Renal cortex interstitium (tissue), 15 donors: ENCODE measurements at places on chromosomes 3 and 15.
A peak's percentile ranks its signal among the peaks of the same experiment; 100 is the strongest.

DNA sequence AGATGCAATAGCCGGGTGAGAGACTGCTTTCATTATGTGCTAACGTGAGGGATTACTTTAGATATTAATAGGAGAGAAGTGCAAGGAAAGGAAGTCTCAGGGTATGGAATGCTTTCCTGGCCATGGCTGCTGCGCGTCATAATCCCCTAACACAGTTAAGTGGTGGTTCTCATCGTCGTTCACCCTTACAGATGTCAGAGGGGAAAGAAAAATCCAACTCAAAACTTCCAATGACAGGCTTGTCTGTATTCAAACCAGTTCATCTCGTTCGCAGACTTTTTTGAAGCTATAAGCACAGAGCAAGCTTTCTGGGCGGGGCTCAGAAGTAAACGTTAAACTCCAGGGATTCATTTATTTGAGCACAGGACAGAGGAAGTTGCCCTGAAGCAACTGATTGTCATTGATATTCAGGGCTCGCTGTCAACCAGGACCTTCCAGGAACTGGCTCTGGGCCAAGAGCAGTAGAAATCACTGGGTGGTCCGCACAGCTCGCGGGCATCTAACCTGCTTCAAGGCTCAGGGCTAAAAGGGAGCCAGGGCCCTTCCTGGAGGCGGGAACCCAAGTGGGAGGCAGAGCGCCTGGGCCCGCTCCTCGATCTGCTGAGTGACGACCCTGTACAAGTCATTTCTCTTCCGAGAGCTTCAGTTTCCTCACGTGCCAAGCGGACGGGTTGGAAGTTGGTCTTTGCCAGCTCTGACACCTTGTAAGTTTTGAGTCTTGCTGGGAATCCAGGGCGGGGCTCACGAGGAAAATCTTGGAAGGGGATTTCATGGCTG is 1.1 kb upstream of the LPP start:
- DNase-seq = no peak

DNA sequence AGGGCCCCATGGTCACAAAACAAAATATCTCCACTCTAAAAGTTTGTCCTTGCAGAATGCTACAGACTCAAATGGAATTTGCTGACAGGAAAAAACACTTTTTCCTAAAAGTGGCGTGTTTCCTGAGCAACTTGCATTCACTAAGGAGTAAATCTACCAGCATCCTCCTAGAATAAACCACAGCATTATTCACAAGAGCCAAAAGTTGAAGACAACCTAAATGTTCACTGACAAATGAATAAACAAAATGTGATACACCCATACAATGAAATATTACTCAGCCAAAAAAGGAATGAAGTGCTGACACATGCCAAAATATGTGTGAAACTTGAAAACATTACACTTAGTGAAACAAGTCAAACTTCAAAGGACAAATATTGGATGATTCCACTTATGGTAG is 28.9 kb downstream of the ITGB5 start:
- no peak for DNase-seq

DNA sequence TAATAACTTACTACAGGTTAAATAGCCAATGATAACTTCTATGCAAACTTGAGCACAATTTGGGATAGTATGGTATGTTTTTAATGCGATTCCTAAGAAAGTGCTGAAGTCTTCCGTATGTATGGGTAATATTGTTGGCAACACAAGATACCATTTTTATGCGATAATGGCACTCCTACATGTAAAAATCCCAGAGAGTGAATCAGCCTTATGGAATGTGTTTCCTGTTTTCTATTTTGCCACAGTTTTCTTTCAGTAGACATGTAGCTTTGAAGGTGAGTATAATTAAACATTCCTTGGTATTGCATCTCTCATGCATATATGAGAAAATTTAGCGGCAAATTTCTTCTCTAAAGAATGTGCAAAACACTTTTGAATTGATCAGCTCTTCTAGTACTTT is 396.8 kb upstream of the AZI2 start:
- DNase-seq = no peak

GRCh38 chr3:53169045-53169831 is 8.2 kb downstream of the PRKCD start:
- no peak for DNase-seq

DNA sequence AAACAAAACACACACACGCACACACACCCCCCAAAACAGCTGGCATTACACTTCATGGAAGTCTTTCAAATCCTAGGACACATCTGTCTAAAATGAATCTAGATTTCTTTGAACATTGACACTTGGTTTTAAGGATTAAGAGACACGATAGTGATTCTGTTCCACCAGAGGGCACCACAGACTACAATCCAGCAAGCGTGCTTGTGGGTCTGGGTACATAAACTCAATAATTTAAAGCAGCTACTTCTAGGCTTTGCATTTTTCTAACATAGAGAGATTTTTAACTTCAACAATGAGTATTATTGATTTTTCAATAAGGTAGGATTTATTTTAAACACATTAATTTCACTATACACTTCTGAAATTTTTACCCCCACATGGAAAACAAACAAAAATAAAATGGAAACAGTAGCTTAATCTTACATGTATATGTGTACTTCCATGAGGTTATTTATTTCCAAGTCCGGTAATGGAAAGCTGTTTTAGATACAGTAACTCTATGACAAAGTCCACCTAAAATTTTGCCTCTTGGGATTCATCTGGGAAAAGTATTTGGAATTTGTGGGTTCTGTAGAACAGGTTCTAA is 564.0 kb upstream of the TGFBR2 start:
- peak; percentile 75 for DNase-seq
